NCI-H345 (cell line): ENCODE measurements at places on chromosomes 7 and 10.

GRCh38 chr7:148912758-148913541, 28.9 kb upstream of the EZH2 start:
- DNase-seq = no peak

- DNase-seq = peak; percentile 94
These were observed 332.1 kb downstream of the WDR11 start for GRCh38 chr10:121183236-121183635.

- no peak for DNase-seq
These were observed 284.7 kb downstream of the CAMK1D start for GRCh38 chr10:12633776-12634620.

DNA sequence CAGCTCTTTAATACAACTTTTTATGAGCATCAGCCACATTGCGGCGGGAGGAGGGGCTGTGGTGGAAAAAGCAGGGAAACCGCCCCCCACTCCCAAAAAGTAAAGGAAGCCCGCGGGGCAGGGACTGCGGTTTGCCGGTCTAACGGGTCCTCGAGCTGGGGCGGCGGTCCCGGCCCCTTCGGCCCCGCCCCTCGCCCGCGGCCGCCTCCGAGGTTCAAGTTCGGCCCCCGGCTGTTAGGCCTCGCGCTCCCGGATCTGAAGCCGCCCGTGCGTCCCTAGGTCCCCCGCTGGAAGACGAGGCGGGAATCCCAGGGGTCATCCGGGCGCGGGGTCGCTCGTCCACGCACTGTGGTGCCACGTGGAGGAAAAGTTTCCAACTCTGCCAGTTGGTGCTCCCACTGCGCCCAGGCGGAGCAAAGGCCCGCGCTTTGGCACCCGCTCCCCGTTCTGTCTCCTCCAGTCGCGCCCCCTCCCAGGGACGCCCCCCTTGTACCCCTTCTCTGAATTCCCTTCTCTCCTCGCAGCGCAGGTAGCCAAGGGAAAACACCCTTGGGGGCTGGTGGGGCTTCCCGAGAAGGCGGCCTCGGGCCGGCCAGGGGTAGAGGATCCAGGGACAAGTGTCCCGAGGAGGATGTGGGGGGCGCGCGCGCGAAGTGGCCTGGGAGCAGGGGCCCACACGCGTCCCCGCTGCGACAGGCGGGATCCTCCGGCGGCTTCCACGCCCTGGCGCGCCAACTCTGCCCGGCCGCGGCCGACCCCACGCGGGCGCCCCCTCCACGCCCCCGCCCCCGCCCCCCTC, 798 bp upstream of the AUTS2 start:
- no peak for DNase-seq

GRCh38 chr10:97738616-97739015, 1.7 kb downstream of the ZFYVE27 start:
- no peak for DNase-seq

DNA sequence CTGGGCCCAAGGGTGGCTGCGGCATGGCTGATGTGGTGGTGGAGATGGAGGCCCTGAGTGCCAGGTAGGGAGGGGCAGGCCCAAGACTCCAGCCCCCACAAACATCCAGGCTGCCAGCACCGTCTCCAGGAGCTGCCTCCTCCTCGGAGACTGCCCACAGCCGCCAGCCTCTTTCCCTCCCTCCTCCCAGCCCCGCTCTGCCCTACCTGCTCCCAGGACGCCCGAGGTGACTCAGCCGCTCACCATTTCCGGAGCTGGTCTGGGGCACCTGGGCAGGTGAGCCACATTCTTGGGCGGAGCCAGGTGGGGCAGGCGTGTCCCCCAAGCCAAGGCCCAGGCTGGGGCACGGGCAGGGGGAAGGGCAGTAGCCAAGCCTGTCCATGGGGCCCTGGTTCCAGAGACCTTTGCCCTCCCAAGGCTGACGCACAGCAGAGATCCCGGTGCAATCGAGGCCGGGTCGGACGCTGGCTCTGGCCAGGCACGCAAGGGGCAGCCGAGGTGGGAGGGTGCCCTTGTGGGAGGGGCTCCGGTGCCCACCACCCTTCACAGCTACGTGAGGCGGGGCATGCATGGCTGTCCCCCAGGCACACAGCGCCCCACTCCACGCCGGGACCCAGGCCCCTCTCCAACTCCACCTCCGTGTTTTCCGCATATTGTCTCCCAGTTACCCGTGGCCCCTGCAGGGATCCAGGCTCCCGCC, 8.8 kb downstream of the ADAP1 start:
- DNase-seq = no peak

- no peak for DNase-seq
These were observed 388.7 kb downstream of the GFRA1 start for GRCh38 chr10:115884331-115884730.

DNA sequence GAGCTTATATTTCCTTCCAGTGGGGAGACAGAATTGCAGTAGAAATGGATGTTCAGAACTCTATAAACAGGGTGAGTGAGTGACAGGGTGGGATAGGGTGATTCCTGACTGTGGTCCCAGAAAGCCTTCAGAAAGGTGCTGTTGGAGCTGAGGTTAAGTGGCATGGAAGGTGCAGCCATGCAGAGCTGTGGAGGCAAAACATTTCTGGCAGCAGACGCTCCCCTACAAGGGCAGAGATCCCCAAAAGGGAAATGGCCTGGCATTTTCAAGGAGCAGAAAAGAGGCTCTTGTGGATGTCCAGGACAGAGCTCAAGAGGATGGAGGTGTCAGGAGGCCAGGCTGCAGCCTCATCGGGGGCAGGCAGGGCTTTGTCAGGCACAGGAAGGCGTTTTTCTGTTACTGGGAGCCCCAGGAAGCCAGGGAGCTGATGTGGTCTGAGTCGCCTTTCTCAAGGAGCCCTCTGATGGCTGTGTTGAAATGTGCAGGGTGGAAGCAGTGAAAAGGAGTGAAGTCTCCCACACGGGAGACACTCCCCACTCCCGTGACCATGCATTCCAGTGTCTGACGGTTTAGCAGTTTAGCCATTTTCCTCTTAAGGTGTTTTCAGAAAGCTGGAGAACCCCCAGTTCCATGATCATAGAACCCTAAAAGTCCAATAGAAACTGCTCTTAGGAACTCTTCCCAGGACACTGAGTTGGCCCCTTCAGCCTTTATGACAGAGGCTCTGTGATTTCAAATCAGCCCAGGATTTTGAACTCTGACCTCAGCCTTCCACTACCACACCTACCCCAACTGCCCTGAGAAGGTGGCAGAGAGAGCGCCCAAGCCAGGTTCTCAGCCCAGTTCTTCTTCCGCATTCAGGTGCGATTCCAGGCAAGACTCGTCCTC, 96.2 kb downstream of the C10orf105 start:
- DNase-seq = no peak

DNA sequence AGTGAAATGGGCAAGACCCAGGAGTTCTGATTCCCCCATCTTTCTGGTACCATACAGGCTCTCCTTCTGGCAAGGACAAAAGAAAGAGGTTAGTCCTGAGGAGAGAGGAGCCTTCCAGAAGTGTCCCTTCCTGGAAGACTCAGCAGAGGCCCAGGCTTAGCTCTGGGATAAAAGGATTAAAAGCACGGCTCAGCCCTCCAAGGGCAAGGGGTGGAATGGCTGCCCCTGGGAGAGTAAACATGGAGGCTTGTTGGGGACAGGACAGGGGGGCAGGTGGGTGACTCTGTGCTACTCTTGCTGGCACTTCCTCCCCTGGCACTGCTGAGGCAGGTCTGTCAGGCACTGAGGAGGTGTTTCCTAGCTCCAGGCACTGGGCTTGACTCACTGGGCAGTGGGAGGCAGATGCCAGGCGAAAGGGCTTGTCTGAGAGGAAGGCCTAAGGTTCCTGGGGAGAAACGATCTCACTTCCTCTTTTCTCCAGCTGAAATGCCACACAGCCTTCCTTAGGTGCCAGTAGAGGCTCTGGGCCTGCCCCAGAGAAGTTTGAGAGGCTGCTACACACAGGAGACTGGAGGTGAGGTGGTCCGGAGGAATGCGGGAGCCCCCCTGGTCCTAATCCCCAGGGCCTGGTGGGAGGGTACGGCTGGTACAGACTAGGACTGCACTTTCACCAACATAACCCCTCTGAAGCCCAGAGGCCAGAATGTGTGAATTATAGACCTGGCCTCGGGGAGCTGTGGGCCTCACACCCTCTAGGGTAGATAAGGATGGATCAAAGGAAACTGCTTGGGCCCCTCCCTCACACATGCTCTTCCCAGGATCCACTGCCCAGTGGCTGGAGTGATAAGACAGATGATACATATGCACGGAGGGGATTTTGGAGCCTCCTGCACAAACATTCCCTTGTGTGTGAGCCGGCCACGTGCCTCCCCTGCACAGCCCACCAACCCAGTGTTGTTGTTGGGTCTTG, 63.2 kb upstream of the PODXL start:
- no peak for DNase-seq

GRCh38 chr7:135300913-135301765, 67.5 kb downstream of the STRA8 start:
- no peak for DNase-seq

DNA sequence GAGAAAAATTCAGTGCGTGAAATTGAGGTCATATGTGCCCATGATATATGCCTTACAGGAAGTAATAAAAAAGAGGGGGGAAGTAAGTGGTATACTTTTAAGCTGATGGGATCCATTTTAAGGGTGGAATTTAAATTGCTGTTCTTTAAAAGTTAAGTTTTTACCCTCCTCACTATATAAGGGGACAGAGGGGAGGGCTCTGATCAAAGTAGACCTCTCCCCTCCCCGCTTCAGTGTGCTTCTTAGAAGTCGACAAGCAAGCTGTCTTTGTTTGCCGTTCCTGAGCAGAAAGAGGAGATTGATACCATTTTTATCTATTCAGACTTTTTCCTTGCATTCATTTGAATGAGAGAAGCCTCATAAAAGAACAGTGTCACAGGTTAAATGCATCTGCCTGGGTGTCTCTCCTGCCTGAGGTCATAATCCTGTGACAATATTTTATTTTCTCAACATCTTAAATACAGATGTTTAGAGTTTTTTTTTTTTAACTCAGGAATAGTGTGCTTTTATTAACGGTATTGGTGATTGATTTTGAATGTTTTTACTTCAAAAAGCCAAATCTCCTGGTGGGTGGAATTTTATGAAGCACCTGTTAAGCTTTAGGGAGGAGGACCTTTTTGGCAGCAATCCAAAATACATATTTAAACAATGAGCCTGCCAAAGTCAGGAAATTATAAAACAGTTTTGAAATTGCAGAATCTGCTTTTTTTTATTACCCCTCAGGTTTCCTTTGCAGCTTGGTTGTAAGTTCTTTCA, 141.7 kb downstream of the KAT6B start:
- peak; percentile 71 for DNase-seq

GRCh38 chr7:156224833-156225225, 412.6 kb upstream of the SHH start:
- DNase-seq = no peak

DNA sequence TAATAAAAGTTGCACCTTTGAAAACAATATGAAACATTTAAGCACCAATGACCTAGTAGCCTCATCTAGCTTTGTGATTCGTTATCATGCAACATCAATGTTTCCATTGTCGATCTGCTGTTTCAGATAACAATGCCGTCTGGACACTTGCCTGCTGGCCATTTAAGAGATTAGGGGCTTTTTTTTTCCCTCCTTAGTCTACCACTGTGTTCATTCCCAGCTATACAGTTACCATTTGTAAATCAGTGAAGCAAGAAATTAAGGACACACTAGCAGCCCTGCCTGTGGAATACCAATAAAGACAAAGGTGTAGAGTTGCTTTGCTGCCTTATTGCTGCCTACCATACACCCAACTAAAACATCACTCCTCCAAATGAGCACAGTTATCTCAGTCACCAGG, 37.6 kb upstream of the MYO3A start:
- no peak for DNase-seq

- DNase-seq = no peak
These were observed 41.1 kb upstream of the TMEM72 start for GRCh38 chr10:44870031-44870430.

- DNase-seq = no peak
These were observed 21.6 kb upstream of the UNCX start for GRCh38 chr7:1210979-1211608.
